ENCODE measurements at places on chromosomes 12 and 14.

- no peak for DNase-seq
Observed at GRCh38 chr14:72869407-72870329, 24.2 kb downstream of the DPF3 start.

- no peak for DNase-seq
Observed at GRCh38 chr14:39841088-39841487, 408.9 kb upstream of the FBXO33 start.

DNA sequence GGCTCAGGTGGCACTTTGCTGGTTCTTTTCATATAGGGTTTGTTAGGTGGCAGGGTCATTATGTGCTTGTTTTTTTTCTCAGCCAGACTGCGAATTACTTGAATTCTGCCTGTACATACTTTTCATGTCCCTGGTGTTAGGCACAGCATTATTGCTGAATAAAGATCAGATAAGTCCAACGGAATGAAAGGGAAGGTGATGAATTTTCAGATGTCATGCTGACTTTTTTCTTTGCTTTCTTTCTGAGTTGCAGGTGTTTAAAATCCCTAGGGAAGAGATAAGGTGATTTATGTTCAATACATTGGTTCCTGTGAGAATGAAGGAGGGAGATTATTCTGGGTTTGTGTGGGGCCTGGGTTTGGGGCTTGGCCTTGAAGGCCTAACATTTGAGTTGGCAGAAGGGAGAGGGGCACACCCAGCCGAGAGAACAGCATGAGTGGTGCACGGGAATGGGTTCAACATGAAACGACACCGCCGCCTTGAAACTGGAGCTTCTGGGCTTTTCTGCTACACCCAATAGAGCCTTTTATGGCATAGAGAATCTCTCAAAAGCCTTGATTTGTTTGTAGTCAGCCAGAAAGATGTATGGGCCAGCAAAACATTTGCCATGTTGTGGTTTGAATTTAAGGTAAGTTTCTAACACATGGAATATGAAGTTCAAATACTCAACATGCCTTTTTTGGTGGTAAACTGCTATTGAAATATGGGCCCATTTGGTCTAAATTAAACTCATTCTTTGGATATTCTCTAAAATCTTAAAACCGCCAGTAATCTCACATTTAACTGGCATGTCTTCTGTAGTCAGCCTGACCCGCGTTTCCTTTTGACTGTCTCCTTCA, 477.0 kb downstream of the PCNX1 start:
- DNase-seq: no peak

DNA sequence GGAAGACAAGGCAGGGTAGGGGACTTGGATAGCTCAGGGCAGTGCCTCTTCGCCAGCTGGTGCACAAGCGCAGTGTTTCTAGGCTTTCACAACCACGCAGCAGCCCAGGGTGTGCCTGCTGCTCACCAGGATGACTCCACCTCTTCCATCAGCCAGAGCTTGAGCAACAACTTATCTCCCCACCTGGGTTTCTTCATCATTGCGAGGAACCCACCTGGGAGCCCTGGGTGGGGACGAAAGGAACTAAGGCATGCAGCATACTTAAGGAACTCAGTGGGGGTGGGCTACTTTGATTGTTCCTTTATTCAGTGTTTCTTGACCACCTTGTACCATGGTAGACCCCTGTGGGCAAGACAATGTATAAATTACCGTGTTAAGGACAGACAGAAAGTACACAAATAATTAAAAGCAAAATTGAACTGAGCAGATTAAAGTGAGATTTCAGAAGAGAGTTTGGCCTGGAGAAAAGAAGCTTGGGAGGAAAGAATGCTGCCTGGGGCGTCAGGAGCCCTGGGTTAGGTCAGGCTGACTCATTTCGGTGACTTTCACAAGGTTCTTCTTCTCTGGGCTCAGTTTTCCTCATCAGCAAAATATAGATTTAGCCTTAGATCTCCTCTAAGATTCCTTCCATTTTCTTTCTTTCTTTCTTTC, 22.9 kb downstream of the KRT18 start:
- no peak for DNase-seq

DNA sequence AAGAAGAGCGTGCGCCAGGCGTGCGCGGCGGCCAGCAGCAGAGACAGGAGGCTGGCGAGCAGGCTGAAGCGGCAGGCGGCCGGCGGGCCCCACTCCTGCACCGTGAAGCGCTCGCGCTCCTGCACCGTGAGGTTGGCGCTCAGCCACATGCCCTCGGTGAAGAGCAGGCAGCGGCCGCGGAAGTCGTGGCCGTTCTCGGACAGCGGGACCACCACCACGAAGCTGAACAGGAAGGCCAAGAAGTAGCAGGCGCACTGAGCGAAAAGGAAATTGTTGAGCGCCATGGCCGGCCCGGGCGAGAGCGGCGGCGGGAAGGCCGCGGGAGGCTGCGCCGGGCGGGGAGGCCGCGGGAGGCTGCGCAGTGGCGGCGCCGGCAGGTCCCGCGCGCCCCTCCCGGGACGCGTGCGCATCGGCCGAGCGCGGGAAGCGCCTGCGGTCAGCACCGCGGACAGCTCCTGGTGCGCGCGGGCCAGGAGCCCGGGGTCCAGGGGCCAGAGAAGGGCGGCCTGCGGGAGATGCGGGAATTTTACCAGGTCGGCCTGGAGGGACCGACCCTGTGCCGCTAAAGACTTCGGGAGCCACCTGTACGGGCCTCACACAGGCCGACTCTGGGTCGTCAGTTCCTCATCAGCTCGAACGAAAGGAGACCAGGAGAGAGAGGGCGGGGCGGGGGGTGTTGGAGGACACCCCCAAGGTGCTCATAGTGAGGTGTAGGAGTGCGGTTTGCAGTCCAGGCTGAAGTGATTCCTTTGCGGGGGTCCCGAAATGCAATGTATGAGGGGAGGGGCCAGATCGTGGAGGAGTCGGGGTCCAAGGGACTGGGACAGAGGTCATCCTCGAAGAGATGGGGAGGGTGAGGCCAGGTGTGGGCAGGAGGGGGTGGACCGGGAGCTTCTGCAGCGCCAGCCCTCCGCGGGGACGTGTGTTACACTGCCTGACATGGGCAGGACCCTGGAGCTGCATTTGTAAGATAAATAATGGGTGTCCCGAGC, at the start of gene TMEM179:
TSS of gene TMEM179 (minus strand) at position 315 of the 992 bp plus-strand sequence. CDS start at position 284, 31 bp downstream.
- DNase-seq: no peak

- no peak for DNase-seq
Observed at GRCh38 chr12:116977465-116978380, 67.0 kb downstream of the FBXW8 start.

DNA sequence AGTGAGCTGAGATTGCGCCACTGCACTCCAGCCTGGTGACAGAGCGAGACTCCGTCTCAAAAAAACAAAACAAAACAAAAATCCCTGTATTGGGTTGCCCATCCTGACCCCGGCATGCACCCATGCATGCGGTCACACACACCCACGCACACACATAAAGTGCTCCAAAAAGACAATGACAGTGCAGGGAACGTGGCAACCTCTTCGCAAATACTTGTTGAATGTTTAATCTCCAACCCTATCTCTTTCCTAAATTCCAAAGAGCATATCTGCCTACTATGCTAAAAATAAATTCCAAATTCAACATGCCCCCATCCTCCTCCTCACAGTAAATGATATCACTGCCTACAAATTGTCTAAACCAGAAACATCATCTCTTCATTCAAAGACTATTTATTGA, 13.5 kb downstream of the SLC7A7 start:
- no peak for DNase-seq

- DNase-seq: no peak
Observed at GRCh38 chr12:110568752-110569151, 14.4 kb downstream of the PPTC7 start.

GRCh38 chr12:105476616-105477015, 146.1 kb downstream of the C12orf75 start:
- no peak for DNase-seq

- DNase-seq: no peak
Observed at GRCh38 chr12:49585477-49586459, 17.8 kb upstream of the MCRS1 start.

DNA sequence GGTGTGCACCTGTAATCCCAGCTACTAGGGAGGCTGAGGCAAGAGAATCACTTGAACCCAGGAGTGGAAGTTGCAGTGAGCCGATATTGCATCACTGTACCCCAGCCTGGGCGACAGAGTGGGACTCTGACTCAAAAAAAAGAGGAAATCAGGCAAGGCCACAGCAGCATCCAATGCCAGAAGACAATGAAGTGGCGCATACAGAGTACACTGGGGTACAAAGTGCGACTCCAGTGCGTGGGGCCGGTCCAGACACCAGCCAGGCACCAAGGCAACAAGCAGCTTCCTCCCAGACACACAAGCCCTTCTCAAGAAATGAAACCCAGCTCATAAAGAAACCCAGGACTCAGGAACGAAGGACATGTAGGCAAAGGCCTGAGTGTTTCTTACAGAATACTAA, 28.2 kb downstream of the TTC7B start:
- no peak for DNase-seq

GRCh38 chr12:3962631-3963483, 89.7 kb upstream of the PARP11 start:
- DNase-seq: no peak

- no peak for DNase-seq
Observed at GRCh38 chr14:99871771-99872170, 78.6 kb downstream of the EML1 start.

- DNase-seq: no peak
Observed at GRCh38 chr14:72521968-72522741, 371.7 kb downstream of the DPF3 start.

DNA sequence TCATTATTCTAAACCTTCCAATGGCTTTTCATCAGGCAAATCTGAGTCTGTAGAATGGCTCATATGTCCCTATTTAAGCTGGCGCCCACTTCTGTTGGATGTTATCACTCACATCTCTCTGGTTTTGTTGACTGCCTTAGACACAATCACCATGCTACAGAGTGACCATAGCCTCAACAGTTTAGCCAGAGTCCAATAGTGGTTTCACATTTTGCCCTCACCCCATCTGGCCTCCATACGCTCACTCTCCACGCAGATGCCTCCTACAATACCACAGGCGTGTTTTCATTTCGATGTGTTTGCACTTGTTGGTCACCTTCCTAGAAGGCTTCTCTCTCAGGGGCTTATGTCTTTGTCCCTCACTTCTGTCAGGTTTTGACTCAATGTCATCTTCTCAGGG, 3.4 kb downstream of the KLRB1 start:
- DNase-seq: no peak

- no peak for DNase-seq
Observed at GRCh38 chr12:120225200-120225558, 24.3 kb upstream of the RPLP0 start.

DNA sequence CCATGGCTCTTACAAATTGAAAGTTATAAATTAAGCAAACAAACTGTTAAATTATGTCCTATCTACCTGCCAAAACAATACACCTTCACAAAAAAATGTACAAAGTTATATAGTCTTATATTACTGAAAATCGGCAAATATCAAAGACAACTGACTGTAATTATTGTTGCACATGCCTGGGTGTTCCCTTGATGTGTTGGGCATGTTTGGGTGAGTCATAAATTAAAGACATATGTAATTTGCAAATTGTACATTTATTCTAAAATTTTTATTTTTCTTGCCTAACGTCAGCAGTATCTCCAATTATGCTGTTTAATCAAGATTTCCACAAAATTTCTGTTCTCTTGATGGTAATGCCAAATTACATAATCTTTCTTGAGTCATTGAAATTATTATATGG, 22.0 kb upstream of the SEL1L start:
- no peak for DNase-seq

- DNase-seq: no peak
Observed at GRCh38 chr12:82848845-82849244, 162.1 kb downstream of the TMTC2 start.

GRCh38 chr12:45336331-45336730, 120.4 kb downstream of the ANO6 start:
- DNase-seq: no peak
